ENCODE measurements at places on chromosomes 3 and 15.

DNA sequence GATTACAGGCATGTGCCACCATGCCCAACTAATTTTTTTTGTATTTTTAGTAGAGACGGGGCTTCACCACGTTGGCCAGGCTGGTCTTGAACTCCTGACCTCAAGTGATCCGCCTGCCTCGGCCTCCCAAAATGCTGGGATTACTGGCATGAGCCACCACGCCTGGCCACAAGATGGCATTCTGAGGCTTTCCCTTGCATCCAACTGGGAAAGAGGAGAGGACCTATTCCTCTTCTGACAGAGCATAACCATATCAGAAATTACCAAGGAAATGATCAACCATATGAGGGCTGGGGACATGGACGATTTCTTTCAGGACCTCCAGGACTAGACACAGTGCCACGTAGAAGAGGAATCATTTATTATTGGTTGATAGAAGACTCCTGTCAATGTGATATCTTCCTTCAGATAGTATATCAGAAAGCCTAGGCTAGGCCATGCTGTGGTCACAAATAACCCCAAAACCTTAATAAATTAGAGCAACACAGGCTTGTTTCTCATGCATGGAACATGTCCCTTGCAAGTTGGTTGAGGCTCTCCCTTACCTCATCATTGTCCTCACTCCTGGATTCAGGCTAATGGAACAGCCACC, 372.3 kb upstream of the IL12A start:
- no peak for DNase-seq

GRCh38 chr15:32829436-32829835, 111.6 kb downstream of the GREM1 start:
- no peak for DNase-seq

DNA sequence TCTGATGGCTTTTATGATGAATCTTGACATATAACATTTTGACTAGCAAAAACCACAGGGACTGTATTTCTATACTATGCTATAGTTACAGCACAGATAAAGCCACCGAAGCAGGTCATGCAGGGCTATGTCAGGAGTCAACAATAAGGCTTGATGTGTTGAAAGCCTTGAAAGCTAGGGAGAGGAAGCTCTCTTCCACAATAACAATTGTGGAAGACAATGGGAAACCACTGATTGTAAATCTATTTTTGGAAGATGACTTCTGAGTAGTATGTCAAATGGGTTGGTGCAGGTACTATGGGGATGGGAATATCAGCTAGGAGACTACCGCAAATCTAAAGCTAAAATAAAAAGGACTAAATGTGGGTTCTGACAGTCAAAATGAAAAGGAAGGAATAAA, 4.0 kb upstream of the AQR start:
- no peak for DNase-seq

DNA sequence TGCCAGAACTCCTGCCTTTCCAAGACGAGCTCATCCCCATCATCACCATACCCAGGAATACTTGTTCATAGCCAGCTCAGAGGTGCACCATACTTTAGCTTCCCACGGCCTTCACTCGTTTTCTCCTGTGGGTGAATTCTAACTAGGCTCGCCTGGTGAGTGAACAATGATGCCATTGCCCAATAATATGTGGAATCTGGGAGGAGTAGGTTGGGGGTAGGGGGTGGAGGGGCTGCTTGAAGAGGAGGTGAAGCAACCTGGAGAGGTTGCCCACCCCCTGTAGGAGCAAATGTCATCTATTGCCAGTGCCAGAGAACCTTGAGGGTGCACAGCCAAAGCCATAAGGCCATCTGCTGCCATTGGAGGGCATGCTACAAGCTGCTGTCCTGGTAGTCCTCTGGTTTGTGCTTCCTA, 592 bp upstream of the ZNF445 start:
- DNase-seq: no peak

DNA sequence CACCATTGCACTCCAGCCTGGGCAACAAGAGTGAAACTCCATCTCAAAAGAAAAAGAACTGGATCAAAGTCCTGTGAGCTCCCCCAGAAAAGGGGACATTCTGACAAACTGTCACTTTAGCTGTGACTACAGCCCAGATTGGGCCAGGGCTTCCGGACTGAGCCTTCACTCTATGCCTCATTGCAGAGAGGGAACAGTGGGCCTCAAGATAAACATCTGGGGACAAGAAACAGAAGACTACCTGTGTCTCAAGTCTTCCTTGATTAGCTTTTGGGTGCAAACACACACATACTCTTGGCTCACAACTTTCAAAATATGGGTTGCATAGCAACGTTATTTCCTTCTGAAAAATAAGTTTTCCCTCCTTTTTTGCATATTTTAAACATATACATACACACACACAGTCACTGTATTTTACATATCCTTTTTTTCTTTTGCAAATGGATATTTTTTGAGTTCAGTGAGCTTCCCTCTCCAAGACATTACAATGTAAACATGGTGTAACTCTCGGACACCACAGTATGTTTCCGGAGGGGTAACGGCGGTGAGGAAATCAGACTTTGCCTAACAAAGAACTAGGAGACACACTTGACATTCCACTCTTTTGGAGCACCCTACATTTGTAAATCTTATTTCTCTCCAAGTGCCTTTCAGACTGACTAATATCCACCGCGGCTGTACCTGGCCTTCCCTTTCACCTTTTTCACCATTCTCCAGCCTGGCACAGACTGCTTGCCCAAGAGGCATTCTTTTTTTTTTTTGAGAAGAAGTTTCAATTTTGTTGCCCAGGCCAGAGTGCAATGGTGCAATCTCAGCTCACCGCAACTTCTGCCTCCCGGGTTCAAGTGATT, 3.5 kb downstream of the TKT start:
- DNase-seq: no peak

DNA sequence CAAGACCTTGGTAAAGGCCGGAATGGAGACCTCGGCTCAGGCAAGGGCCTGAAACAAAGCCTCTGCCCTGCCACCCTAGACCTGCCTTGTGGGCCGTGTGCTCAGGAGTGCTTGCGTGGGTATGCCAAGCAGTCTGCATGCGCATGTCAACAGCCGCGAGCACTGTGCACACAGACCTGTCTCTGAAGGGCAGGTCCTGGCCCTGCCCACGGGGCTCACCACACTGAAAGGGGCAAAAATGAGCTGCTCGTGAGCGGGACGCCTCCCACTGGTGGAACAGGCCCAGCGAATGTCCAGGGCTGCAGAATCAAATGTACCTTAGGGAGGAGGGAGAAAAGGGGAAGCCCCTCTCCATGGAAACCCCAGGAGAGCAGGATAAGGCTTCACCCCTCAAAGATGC, 44.3 kb upstream of the FGD5 start:
- no peak for DNase-seq

- peak; percentile 18 for DNase-seq
These were observed 203.7 kb downstream of the SLC9A9 start for GRCh38 chr3:143644370-143645089.

- no peak for DNase-seq
These were observed 86.6 kb downstream of the HMG20A start for GRCh38 chr15:77507143-77507897.

DNA sequence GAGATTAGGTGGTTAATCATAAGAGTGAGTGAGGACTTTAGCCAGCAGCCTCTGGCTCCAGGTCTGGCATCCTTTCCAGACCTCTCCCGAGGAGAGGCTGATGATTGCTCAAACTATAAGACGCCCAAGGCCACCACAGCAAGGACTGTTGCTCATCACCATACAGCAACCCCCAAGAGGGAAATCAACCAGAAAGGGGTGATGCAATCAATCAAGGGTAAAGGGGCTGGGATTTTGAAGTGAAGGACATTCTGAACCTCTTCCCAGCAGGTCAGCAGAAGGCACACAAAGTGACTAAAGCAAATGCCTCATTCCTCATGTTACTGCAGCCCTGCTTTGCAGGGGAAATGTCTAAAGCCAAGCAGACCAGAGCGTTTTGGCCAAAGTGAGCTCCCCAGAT, 247.3 kb upstream of the IGF1R start:
- no peak for DNase-seq

DNA sequence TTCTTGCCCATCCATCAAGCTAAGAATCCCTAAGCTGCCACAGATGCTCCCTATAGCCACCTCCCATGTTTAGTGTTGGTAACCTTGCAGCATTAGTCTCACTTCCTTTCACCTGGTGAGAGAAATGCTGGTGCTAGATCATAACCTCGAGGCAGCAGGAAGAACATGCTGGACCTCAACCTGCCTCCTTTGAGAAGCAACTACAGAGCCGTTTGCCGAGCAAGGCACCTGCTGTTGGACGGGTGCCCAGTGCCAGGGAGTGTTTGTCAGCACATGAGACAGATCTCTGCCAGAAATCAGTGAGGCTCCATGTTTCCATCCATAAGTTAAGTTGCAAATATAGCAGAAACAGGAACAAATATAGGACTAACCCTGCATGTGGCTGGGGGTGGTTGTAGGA, 955.7 kb downstream of the TUSC7 start:
- no peak for DNase-seq

GRCh38 chr3:97736928-97737327, 27.6 kb upstream of the ARL6 start:
- no peak for DNase-seq

DNA sequence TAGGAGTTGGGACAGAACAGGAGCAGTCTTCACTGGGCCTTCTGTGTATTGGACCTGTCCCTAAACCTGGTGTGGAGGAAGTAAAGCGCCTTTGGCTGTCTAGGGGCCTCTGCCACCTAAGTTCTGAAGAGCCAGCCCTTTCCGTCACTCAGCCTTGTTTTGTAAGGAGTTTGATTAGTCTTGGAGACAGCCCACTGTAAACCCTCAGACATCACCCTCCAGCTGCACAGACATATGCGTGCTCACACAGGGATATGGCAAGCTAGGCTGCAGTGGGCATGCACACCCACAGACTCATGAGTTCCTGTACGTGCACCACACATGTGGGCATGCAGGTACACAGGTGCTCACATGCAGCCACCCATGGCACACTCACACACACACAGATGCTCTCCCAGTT, 5.2 kb downstream of the PRKCD start:
- no peak for DNase-seq

GRCh38 chr3:196569003-196569516, 600 bp downstream of the FBXO45 start:
- peak; percentile 60 for DNase-seq

GRCh38 chr3:26236531-26236930, 386.0 kb upstream of the LRRC3B start:
- DNase-seq: no peak

GRCh38 chr3:99668044-99668443, 29.6 kb downstream of the COL8A1 start:
- no peak for DNase-seq

GRCh38 chr3:16935781-16936180, 51.0 kb downstream of the PLCL2 start:
- no peak for DNase-seq

GRCh38 chr3:71160785-71161546, 422.6 kb downstream of the FOXP1 start:
- DNase-seq: no peak

- no peak for DNase-seq
These were observed 65.2 kb downstream of the EIF4E3 start for GRCh38 chr3:71659864-71660591.

DNA sequence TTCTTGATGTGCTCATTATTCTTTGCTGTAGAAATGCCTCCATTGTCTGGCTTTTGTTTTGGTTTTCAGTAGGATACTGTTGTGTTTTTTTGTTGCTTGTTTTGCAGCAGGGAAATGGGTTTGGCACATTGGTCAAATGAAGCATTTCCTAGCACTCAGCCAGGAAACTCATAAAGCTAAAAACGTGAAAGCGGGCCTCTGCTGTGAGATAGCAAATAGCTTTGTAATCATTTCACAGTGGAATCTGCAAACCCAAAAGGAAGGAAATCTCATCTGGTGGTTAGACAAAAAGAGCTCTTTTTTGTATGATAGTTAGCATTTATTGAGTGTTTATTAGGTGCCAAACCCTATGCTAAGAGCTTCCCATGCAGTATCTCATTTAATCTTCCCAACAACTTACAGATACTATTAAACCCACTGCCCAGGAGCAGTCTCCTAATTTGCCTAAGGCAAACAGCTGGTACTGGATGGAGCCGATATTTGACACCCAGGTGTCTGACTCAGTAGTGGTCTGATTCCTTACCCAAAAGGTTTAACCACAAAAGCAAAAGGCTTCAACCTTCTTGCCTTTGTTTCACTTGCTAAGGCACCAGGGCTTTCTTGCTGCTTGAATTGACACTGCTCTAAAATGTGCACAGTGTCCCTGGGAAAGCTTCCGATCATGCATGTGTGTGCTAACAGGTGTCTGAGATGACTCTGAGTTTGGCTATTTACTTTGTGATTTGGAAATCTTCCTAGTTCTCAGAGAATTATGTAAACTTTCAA, 527.9 kb upstream of the MDFIC2 start:
- DNase-seq: no peak

GRCh38 chr15:40857601-40858341, 13.9 kb downstream of the SPINT1 start:
- DNase-seq: peak; percentile 85

GRCh38 chr3:18740631-18741583, 315.8 kb upstream of the SATB1 start:
- DNase-seq: peak; percentile 87

- DNase-seq: peak; percentile 67
These were observed 54.9 kb downstream of the SPSB4 start for GRCh38 chr3:141105828-141106628.

GRCh38 chr3:31157047-31157694, 262.7 kb upstream of the GADL1 start:
- DNase-seq: no peak

- no peak for DNase-seq
These were observed 1182.3 kb downstream of the OTOL1 start for GRCh38 chr3:162678941-162679340.

DNA sequence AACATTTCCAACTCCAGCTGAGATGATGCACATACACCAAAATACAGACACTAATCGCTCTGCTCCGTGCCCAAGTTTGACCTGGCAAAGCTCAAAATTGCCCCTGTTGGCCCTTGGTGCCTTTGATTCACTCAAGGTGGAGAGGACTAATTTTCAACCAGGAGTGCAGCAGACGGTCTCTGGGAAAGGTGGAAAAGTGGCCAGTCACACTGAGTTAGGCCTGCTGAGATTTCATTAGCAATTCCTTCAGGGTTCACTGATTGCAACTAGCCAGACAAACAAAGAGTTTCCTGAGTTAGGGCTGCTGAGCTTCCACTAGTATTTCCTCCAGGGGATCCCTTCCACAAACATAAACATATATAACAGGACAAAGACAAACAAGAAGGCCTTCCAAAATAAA, 28.7 kb upstream of the LHFPL4 start:
- DNase-seq: no peak

- peak; percentile 5 for DNase-seq
These were observed 990.4 kb downstream of the GBE1 start for GRCh38 chr3:80771085-80771484.

GRCh38 chr3:5710718-5711117, 523.2 kb downstream of the EDEM1 start:
- DNase-seq: no peak

- no peak for DNase-seq
These were observed 108.7 kb downstream of the RARB start for GRCh38 chr3:25536521-25537391.

DNA sequence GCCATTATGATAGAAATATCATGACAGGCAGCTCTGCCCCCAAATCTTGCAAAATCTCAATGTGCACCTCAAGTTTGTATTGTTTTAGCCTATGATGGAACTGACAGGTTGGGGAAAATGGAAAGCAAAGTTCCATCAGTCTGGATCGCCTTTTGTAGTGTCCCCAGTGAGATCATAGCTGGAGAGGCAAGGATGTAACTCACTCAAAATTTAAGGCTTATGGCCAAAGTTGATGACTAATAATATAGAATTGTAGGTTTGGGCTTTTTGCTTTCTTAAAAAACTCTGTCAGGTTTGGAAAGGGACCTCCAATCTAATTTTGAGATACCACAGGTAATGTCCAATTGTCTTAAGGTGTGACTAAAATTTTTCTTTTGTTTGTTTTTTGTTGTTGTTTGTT, 1.4 kb upstream of the ACP3 start:
- DNase-seq: no peak
